Occipital lobe (tissue), 3 donors: ENCODE measurements at places on chromosomes 6 and 20.

DNA sequence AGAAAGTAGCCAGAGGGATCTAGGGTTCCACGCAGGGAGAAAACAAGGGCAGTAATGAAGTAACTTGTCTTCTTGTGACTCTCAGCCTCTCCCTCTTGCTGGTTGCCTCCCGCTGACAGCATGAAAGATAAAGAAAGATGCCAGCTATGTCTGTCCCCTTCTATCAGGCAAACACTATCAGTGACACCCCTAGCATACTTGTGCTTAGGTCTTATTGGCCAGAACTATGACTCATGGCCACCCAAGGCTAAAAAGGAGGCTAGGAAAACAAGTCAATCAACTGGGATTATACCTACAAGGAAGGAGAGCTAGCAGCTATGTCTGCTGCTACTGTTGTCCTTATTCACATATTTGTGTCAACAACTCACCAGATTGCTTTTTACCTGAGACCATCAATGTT lies 206.8 kb upstream of the SOX4 start:
- DNase-seq, result no peak

DNA sequence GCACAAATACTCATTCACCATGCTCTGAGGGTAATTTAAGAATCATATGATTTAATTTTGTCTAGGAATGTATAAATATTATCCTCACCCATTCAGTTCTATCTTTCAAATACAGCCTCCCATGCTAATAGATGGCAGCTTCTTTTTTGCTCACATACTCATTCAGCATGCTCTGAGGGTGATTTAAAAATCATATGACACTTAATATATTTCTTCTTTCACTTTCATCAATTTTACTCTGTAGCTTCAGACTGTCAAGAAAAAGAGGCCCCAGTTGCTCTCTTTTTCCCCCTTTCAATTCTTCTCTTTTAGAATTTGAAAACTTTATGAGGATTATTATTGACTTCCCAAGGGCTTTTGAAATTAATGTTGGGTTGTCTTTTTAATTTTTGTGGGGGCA lies 161.7 kb upstream of the LAMP5 start:
- no peak for DNase-seq

DNA sequence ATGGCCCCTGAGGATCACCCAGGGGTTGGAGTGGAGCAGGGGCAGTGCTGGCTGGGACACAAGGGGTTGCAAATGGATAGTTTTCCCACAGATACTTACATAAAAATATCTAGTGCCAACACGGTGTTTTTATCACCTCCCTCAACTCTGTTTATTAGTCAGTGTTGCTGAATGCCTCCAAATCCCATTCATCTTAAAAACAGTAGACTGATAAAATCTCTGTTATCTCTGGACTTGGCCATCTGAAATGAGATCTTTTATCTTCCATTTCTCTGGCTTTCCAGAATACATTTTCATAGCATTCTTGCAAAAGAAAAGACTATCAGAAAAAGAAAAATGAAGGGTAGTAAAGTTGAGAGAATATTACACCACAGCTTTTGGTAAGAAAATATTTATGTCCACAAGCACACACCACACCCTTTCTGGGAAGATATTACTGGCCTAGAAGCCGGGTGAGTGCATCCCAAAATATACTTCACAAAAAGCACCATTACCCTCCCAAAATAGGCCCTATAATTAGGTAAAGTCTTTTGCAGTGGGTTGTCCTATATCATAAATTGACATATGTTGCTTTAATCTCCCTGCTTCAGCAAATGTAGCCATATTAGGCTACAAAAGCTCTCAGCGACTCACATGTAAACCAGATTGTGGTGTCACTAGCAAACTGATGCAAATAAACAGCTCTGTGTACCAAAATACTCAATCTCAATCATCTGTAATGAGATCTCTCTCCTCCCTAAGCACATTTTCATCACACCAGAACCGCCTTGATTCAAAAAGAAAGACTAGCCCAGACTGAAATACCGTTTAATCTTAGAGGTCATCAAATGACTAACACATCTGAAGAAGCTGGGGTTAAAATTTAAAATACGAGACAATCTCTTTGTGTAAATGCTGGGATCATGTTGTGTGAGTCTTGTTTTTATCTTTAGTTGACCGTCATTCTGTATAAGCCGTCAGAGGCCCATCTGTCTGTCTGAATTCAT lies 96.7 kb downstream of the FYN start:
- no peak for DNase-seq

DNA sequence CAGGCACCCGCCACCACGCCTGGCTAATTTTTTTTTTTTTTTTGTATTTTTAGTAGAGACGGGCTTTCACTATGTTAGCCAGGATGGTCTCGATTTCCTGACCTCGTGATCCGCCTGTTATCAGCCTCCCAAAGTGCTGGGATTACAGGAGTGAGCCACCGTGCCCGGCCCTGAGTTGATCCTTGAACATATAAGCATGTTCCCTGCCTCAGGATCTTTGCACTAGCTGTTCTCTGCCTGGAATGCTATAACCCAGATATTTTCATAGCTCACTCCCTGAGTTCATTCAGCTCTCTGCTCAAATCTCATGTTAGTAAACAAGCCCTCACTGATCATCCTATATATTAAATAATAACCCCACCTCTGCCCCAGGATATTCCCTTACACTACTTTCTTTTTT lies 9.0 kb upstream of the DLK2 start:
- DNase-seq, result no peak

- DNase-seq, result no peak
Observed at GRCh38 chr6:13222048-13222447, 106.3 kb downstream of the TBC1D7 start.

DNA sequence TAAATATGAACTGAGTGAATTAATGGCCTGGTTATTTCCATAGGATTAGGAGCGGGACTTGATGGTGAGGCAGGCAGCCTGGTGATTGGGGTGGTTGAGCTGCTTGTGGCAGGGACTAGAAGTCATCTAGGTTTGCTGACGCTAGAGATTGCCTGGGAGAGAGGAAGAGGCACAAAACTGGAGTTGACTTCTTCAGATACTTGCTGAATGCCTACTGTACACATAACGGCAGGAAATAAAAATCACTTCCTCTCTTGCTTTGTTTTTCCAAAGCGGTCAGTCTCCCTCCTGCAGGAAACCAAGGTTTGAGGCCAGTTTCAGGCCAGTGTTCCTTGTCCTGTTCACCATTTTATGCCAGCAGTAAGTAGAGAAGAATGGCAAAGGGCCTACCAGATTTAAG lies 36.7 kb upstream of the MYLIP start:
- DNase-seq, result no peak
